ENCODE measurements at places on chromosomes 16 and 17.
A peak's percentile ranks its signal among the peaks of the same experiment; 100 is the strongest.

- DNase-seq = no peak
Measured at GRCh38 chr17:57570724-57571344, 174.3 kb downstream of the CCDC182 start.

DNA sequence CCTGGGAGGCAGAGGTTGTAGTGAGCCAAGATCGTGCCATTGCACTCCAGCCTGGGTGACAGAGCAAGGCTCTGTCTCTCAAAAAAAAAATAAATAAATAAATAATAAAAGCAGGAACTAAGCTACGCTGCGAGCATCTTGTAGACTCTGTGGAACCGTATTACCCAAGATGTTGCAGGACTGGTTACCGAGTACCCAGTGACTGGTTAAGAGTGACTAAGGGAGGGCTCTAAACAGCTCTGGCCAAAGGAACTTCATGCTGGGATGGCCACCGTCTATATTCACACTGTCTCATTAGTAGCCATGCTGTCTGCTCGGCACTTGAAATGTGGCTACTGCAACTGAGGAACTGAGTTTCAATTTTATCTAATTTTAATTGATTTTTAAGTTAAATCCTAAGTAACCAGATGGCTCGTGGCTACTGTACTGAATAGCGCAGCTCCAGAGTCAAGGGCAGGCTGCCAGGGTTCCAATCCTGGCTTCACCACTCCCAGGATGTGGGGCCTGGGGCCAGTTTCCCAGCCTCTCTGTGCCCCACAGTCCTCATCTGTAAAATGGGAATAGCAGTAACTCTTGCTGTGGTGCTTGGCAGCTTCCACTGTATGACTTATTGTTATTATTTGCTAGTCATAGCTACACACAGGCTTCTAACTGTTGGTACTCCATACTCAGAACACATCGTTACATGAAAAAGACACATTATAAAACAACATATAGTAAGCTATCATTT, 3.0 kb downstream of the NTAN1 start:
- no peak for DNase-seq

DNA sequence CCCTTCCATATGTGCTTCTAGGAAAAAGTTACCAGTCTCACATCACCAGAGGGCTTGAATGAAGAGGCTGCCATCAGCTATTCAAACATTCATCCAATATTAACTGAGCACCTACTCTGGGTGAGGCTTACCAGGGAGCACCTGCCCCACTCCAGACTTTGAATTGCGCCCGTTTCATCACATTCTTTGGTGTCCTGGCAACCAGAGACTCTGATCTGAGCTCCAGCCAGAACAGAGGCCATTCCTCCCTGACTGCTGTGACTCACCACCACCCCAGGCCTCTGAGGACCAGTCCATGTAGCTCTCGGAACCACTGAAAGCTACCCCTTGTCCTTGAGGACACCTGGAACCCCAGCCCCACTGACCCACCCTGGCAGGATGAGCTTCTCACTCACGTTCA, at the start of gene C16orf96:
Gene C16orf96, plus strand, starts transcription at position 229 of the 400 bp plus-strand sequence. Its CDS starts 150 bp downstream, at position 379.
- no peak for DNase-seq

GRCh38 chr17:68352041-68352440, 60.7 kb downstream of the ARSG start:
- no peak for DNase-seq

GRCh38 chr16:46662123-46662522, 26.9 kb downstream of the VPS35 start:
- no peak for DNase-seq

- no peak for DNase-seq
Measured at GRCh38 chr17:393806-394717, 41.5 kb upstream of the RPH3AL start.

DNA sequence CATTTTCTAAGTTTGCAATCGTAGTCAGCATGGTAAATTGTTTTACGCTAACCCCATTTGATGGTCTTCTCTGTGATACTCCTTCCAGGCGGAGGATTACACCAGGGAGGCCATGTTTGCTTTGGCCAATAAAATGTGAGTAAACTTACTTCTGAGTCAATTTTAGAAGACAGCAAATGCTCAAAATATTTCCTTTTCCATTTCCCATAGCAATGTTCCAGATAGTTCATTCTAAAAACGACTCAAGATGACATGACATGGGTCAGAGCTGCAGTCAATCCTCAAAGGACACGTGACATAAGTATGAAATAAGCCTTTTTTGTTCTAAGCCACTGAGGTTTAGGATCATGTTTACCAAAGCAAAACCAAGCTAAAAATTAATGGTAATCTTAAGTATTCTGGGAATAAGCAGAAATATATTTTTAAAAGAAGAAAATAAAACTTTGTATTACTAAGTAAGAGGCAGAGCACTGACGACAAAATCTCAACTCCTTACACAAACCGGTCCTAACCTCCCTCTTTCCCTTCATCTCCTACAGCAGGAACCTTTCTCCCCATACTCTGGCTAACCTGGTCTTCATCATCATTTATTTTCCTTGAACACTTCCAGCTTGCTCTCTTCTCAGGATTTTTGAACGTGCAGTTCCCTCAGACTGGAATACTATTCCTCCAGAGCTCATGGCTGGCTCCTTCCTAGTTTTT, 266.2 kb downstream of the CEP112 start:
- DNase-seq = no peak

GRCh38 chr16:67703626-67704025, 15.5 kb downstream of the GFOD2 start:
- no peak for DNase-seq

- no peak for DNase-seq
Measured at GRCh38 chr16:75152635-75153034, 4.3 kb downstream of the ZFP1 start.

DNA sequence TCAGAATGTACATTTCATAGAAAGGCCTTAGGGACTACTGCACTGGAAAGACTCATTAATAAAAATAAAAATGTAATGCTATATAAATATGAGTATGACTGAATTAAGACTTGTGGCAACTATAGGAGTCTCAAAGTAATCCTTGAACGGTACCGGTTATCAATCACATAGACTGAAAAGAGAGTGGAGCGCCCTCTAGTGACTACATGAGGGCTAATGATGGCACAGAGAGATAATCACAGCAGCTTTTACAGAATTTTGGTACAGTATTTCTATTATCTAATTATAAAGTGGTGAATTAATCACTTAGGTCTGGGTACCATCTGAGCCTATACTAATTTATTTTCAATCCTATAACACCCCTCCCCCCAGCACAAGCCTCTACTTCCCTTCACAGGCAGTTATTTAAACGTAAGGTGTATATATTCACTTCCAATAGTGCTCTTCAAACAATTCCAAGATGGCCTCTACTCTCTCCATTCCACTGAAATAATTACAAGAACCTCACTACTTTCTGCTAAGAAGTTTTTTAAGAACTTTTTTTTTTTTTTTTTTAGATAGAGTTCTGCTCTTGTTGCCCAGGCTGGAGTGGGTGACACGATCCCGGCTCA, 40.7 kb upstream of the ANKFY1 start:
- no peak for DNase-seq

GRCh38 chr17:33241390-33241789, 51.7 kb downstream of the ASIC2 start:
- no peak for DNase-seq

DNA sequence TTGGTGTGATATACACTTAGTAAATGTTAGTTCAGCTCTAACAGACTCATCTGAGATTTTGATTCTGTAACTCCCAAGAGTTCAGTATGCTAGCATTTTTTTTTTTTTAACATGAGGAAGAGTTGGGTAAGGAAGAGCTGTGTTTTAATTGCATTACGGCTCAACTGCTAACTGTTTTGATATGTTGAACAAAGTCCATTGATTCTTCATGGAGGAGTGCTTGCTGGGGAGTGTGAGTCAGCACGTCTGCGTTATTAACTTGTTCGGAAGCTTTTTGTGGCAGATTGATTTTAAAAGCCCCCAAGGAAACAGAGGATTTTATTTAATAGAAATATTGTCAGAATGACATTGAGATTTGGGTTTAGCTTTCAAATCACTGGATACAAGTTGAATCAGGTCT, 45.8 kb downstream of the PITPNC1 start:
- DNase-seq = no peak

- no peak for DNase-seq
Measured at GRCh38 chr17:74945543-74945942, 9.8 kb downstream of the OTOP3 start.

- peak; percentile 64 for DNase-seq
Measured at GRCh38 chr17:47810200-47810821, 11.3 kb downstream of the OSBPL7 start.

DNA sequence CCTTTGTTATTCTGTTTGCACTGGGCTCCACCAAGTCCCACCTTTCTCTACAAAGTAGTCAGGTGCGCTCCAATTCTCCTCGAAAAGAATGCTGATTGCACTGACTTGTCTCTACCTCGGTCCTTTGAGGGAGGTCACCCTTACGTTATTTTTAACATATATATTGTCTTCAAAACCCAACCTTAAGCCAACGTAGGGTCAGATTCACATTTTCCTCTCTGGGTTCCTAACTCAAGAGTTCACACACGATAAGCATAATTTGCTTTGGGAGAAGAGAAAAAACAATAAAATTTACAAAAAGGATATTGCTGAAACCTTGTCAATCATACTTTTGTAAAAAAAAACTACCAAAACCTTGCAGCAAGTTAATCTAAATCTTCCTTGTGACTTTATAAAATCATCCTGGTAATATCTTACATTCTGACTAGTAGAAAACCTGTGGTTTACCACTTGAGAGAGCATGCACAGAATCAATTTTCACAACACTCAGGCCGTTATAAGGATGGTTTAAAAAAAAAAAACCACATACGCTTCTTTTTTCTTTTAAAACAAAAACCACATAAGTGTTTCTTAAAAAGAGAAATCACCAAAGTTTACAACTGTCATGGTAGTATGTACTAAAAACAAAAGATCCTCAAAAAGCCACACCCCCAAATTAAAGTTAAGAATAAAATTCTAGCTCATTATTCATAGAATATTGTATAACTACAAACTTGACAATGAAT, 72.2 kb upstream of the TRAP1 start:
- no peak for DNase-seq

DNA sequence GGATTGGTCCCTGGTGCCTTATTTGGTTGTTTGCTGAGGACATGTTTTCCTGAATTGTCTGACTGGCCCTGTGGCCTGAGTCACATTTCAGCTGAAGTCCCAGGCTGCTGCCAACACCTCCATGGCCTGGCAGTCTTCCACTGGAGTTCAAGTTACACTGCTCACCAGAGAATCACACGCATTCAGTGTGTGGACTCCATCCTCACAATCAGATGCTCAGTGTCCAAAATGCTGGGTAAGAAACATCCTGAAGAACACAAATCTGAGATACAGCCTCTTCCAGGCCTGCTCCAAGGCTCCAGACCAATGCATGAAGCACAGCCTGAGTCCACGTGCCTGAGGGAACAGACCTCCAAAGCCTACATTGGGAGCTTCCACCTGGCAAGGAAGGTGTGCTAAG, 19.2 kb downstream of the CD300LB start:
- no peak for DNase-seq

DNA sequence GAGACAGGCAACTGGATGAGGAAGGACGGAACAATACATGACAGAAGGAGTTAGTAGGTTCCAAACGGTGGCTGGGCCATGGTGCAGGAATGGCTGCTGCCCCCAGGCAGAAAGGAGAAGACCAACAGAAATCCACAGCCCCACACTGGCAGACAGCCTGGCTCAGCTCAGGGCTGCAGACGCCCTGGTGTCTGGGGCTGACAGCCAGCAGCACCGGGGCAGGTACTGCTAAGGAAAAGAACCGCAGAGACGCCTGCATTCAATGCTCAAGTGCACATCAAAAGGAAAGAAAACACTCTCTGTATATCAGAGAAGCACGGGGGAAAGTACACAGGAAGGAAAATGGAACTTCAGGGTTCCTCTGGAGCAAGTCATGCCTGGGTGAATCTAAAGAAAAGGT, 53.4 kb downstream of the GAS7 start:
- DNase-seq = no peak

- no peak for DNase-seq
Measured at GRCh38 chr17:56244268-56244890, 91.1 kb downstream of the ANKFN1 start.

DNA sequence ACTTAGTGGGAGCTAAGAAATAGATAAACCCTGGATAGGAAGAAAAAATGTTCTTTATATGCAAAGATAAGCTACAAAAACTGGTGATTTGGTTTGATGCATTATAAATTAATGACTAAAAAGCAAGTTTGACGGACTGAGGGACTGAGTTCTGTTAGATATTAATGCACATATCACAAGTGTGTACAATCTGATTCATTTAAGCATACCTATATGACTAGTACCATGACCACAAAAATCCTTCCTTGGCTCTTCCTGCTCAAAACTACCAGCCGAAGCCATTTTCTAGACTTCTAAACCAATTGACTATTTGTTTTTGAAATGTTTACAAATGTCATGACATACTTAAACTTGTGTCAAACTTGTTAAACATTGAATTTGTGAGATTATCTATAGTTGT, 374.5 kb upstream of the MON1B start:
- DNase-seq = no peak

DNA sequence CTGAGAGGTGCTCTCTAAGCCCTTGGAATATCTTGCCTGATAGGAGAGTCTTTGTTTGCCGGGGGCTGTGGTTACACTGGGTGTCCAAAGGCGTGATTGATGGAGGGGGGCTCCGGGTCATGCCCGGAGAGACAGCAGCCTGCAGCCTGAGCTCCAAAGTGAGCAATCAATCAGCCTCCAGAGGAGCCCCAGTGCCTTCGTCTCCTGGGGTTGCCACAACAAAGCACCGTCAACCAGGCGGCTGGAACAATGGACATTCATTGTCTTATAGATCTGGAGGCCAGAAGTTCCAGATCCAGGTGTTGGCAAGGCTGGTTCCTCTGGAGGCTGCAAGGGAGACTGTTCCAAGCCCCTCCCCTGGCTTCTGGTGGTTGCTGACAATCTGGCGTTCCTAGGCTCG, 24.0 kb upstream of the GINS2 start:
- DNase-seq = no peak

- DNase-seq = no peak
Measured at GRCh38 chr16:79164388-79164995, 436.0 kb downstream of the MAF start.

GRCh38 chr16:24075931-24076716, 180.0 kb upstream of the CACNG3 start:
- DNase-seq = no peak

- no peak for DNase-seq
Measured at GRCh38 chr16:4628283-4628682, 3.7 kb downstream of the MGRN1 start.

- DNase-seq = no peak
Measured at GRCh38 chr17:73914536-73915274, 270.5 kb upstream of the SDK2 start.

- peak; percentile 31 for DNase-seq
Measured at GRCh38 chr16:75580-76501, 2.2 kb upstream of the MPG start.

DNA sequence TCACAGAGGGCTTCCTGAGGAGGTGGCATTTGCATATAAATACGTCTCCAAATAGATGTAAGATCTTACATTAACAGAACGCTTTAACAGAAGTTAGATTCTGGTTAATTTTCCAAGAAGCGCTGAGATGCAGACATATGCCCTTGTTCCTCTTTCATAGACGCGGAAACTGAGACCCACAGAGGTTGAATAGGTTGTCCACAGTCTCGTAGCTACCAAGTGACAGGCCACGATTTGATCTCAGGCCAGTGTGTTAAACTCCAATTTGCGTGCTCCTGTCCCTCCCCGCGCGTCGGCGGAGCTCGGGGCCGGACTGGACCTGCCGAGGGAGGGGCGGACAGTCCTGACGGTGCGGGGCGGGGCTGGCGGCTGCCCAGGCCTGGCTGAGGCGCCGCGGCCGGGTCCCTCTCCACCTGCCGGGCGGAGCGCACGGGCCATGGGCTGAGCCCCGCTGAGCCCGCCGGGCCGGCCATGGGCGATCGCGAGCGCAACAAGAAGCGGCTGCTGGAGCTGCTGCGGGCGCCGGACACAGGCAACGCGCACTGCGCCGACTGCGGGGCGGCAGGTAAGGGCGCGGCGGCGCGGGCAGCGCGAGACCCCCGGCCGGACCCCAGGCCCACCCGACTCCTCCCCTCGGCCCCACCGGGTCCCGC, at the start of gene ADAP2:
Gene ADAP2, plus strand, starts transcription at position 402 of the 653 bp plus-strand sequence. Its CDS starts 70 bp downstream, at position 472.
- no peak for DNase-seq

Data from amniotic stem cell (primary cell).